Esophagus muscularis mucosa (tissue), 4 donors: ENCODE measurements at places on chromosomes 2 and 18. TPM values are rescaled to one million over a fixed set of nuclear protein-coding genes. Genes with fewer than 3 reads are reported as not detected.

DNA sequence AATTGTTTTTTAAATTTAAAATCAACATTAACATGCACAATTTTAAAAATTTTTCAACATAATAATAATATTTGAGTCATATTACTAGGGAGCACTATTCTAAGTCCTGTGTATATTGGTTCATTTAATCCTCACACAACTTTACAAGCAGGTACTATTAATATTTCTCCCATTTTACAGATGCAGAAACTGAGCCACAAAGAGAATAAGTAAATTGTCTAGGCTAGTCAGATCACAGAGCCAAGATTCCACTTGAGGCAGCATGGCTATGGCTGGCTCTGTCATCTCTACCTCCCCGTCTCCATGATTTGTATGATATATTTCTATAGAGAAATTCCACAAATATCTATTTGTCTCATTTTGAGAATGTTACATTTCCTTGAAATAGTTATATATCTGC lies 15.1 kb downstream of the CCNT2 start:
- H3K4me3 ChIP-seq, result no peak overlapping the region
- peaks cover 22% of the 10 kb centered on the region for H3K4me1 ChIP-seq
- H3K27me3 ChIP-seq, result no peaks in the 10 kb centered on the region
- DNase-seq, result no peak
- H3K27ac ChIP-seq, result no peak overlapping the region

DNA sequence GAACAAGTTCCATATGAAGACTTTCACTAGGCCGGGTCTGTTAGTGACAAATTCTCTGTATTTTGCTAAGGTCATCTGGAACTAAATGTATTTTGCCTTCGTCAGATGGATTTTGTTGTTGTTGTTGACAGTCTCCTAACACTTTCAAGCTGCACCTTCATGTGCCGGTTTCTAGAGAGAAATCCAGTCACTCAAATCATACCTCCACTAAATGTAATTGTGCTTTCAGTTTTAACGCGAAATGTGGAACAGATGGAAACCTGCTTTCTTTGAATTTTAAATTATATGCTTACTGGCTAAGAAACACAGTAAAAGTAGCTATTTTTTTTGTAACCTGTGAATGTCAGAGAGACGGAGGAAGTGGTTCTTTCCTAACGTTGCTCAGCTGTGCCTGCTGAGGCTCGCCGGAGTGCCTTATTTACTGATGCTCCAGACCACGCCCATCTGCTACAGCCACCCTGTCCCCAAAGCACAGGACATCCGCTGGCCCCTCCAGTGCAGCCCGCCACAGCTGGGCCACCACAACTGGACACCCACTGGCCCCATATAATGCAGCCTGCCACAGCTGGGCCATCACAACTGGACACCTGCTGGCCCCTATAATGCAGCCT lies 134.7 kb downstream of the PXDN start:
- H3K4me1 ChIP-seq, result peaks cover 10% of the 10 kb centered on the region
- H3K27ac ChIP-seq, result no peak overlapping the region
- DNase-seq, result no peak
- no peak overlapping the region for H3K4me3 ChIP-seq
- H3K27me3 ChIP-seq, result no peaks in the 10 kb centered on the region

- no peak overlapping the region for H3K4me3 ChIP-seq
- DNase-seq, result no peak
- no peaks in the 10 kb centered on the region for H3K27me3 ChIP-seq
- peaks cover 54% of the 10 kb centered on the region for H3K4me1 ChIP-seq
- H3K36me3 ChIP-seq, result no peaks in the 10 kb centered on the region
- H3K27ac ChIP-seq, result peak overlapping the region; percentile 15
Observed at GRCh38 chr2:174594456-174594855, 3.1 kb downstream of the WIPF1 start.

- no peak for DNase-seq
- no peak overlapping the region for H3K4me3 ChIP-seq
- no peaks in the 10 kb centered on the region for H3K4me1 ChIP-seq
- H3K27ac ChIP-seq, result no peak overlapping the region
- no peaks in the 10 kb centered on the region for H3K27me3 ChIP-seq
Observed at GRCh38 chr2:188028739-188029138, 262.9 kb upstream of the GULP1 start.

- H3K27me3 ChIP-seq, result no peaks in the 10 kb centered on the region
- peaks cover 4% of the 10 kb centered on the region for H3K4me1 ChIP-seq
- H3K36me3 ChIP-seq, result peaks cover 10% of the 10 kb centered on the region
- H3K27ac ChIP-seq, result no peak overlapping the region
Observed at GRCh38 chr2:10564876-10565445, 116.8 kb upstream of the ODC1 start.

DNA sequence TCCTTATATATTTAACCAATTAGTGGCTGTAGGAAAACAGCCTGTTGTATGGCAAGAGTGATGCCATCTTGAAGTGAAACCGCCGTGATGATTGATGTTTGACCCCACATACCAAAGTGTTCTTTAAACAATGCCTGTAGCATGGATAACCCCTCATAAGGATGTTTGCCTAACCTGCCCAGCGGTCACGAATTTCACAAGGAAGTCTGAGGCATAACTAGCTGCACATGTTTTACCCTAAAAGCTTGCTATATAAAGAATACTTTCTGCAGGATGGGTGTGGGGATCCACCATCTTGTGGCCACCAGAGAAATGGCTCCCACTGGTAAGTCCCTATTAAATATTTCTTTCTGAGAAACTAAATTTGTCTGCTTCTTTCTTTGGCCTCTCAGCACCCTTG lies 68.7 kb downstream of the ZDBF2 start:
- no peak overlapping the region for H3K4me3 ChIP-seq
- no peaks in the 10 kb centered on the region for H3K27me3 ChIP-seq
- H3K36me3 ChIP-seq, result no peaks in the 10 kb centered on the region
- DNase-seq, result no peak

DNA sequence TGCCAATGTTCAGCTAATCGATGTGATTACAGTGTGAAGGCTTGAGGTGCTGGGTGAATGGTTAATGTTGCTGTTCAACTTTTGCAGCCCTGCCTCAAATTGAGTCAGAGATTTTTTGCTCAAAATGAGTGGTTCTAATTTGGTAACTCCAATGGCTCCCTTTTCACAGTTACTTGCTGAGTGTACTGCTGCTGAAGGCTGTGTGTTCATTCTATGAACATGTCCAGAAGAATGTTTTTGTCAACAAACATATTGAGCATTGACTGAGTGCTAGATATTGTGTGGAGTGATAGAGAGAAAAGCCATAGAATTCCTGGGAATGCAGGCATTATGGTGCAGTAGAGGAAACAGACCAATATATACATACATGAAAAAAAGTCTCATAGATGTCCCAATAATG lies 39.0 kb upstream of the TCF4 start:
- H3K36me3 ChIP-seq, result no peaks in the 10 kb centered on the region
- H3K4me1 ChIP-seq, result no peaks in the 10 kb centered on the region
- no peak overlapping the region for H3K27ac ChIP-seq
- DNase-seq, result no peak
- H3K27me3 ChIP-seq, result no peaks in the 10 kb centered on the region

DNA sequence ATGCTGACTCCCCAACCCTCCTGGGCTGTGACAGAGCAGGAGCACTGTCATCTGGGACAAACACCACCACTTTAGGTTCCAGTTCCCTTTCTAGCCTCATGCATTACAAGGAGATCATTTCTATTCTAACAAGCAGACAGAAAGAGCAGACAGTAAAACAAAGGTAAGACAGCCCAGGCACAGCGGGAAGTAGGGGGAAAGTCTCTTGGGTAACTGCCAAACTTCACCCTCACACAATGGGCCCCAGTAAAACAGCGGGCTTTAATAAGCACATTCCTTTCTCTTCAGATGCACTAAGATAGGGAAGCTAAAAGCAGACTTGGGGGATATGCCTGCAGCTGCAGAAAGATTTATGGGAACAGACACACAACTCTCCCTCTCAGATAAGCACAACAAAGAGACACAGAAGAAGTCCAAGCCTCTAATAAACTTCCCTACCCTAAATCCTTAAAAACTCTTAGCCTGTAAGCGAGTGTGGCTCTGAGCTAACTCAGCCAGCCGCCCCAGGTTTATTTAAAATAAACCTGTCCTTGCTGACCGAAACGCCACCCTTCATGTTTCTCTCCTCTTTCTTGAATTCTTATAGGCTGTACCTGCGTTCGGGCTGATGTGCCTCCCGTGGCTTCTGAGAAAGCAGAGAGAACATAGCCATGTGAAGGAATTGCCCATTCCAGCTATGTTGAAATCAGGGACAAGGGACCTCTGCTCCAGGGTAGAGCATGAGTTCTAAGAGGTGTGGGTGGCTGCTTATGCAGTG lies 726.8 kb upstream of the DDX18 start:
- no peaks in the 10 kb centered on the region for H3K4me1 ChIP-seq
- no peaks in the 10 kb centered on the region for H3K27me3 ChIP-seq
- no peak for DNase-seq
- no peak overlapping the region for H3K4me3 ChIP-seq

DNA sequence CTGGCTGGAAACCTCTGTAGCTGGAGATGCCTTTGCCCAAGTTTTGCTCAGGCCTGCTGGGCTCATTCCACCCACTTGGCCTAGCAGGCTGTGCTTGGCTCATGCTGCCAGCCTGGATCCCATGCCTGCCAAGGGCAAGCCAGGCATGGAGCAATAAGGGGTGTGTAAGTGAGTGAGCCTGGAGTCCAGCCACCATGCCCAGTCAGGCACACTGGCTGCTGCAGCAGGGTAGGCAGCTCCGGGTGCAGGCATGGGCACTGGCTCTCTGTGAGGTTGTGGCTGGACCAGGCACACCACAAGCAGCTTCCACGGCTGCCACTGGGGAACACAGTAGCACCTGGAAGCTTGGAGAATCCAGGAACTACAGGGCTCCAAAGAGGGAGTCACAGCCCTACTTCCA lies 147.7 kb upstream of the HS6ST1 start:
- H3K4me3 ChIP-seq, result no peak overlapping the region
- H3K36me3 ChIP-seq, result no peaks in the 10 kb centered on the region
- no peak overlapping the region for H3K27ac ChIP-seq
- no peaks in the 10 kb centered on the region for H3K27me3 ChIP-seq
- peak; percentile 91 for DNase-seq

DNA sequence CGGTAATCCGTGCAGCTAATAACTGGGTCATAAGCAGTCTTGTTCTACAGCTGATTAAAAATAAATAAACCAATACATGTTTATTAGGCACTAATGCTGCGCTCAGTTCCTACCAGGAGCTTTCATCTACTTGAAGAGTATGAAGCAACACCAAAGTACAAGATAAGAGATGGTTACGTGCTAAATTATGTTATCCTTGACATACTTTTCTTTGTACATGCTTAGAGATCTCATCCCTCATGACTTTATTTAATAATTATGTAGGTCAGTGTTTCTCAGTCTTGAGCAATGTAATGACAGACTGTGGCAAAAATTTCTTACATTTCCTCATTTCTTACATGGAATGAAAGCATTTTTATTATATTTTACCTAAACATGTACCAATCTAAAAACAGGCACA lies 54.6 kb upstream of the COBLL1 start:
- H3K27ac ChIP-seq, result no peak overlapping the region
- DNase-seq, result no peak
- H3K4me3 ChIP-seq, result no peak overlapping the region
- H3K27me3 ChIP-seq, result no peaks in the 10 kb centered on the region
- H3K36me3 ChIP-seq, result no peaks in the 10 kb centered on the region

DNA sequence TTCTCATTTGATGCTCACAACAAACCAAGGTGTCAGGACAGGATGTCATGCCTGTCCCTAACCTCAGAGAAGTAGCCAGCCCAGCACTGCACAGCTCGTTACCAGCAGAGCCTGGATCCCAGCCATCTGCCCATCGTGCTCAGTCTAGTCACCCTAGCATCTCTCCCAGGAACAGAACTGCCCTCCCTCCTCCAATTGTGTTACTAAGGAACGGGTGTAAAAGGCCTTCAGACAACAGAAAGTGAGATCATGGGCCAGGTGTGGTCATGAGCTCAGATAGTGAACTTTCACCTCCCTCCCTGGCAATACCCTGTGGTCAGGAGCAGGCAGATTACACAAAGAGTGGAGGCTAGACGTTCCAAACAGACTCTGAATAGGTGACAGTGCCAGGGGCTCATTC lies 111.8 kb upstream of the PPP1CB start:
- H3K27me3 ChIP-seq, result no peaks in the 10 kb centered on the region
- peaks cover 80% of the 10 kb centered on the region for H3K4me1 ChIP-seq
- peak overlapping the region; percentile 94 for H3K27ac ChIP-seq
- no peak for DNase-seq
- no peak overlapping the region for H3K4me3 ChIP-seq

DNA sequence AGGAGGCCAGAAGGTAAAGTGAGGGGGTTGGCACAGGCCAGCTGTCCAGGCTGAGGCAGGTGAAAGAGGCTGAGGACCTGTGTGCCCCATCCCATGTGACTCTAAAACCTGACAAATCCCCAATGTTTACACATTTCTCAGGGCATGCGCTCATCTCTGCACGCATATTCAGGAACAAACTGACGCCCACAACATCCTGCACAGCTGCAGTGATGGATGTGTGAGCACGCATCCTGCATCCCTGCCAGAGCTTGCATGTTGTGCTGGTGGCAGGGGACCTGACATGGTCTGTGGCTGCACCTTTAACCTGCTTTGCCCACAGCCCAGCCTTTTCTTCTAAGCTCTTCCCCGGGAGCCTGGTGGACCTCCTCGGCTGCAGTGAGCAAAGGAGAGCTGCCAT lies 83.1 kb downstream of the FBXO15 start:
- no peak overlapping the region for H3K27ac ChIP-seq
- H3K36me3 ChIP-seq, result no peaks in the 10 kb centered on the region
- H3K4me3 ChIP-seq, result no peak overlapping the region

GRCh38 chr2:231527955-231528635 lies 2.1 kb downstream of the NMUR1 start:
- peaks cover 5% of the 10 kb centered on the region for H3K4me1 ChIP-seq
- no peak overlapping the region for H3K4me3 ChIP-seq
- no peaks in the 10 kb centered on the region for H3K36me3 ChIP-seq
- H3K27ac ChIP-seq, result no peak overlapping the region
- DNase-seq, result no peak
- H3K27me3 ChIP-seq, result peaks cover 2% of the 10 kb centered on the region

- H3K4me3 ChIP-seq, result no peak overlapping the region
- H3K27ac ChIP-seq, result no peak overlapping the region
- H3K4me1 ChIP-seq, result peaks cover 31% of the 10 kb centered on the region
- no peaks in the 10 kb centered on the region for H3K27me3 ChIP-seq
- no peak for DNase-seq
Observed at GRCh38 chr2:10385501-10385900, 62.6 kb downstream of the ODC1 start.

DNA sequence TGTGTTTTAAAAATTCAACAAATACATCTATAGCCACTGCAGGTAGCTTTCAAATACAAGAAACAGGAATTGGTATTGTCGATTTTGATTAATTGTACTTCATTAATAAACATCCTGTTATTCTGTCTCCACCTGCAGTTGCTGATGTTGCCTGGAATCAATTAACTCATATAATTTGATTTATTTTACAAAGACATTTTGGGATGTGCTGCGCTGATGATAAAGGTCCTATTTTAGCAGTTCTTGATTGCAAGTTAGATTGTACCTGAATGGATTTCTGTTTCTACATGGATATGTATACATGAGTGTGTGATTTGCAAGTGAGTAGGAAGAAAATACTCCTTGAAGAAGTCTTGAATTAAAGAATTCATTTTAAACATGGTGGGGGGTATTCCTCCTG lies 605.3 kb downstream of the ARHGAP15 start:
- H3K27me3 ChIP-seq, result no peaks in the 10 kb centered on the region
- no peak for DNase-seq
- H3K4me1 ChIP-seq, result no peaks in the 10 kb centered on the region
- no peak overlapping the region for H3K4me3 ChIP-seq

GRCh38 chr2:31008561-31009114 lies 129.6 kb downstream of the GALNT14 start:
- H3K27ac ChIP-seq, result no peak overlapping the region
- H3K4me3 ChIP-seq, result no peak overlapping the region
- H3K4me1 ChIP-seq, result peaks cover 14% of the 10 kb centered on the region
- no peak for DNase-seq
- H3K27me3 ChIP-seq, result peaks cover 66% of the 10 kb centered on the region

Gene KRCC1
- 36.4 TPM for total RNA-seq

Gene GAL3ST2
- not detected for total RNA-seq

Gene MYO5B
- total RNA-seq, result 8.6 TPM

Gene LHCGR
- 4.6 TPM for total RNA-seq
